AG04449 (cell line): ENCODE measurements at places on chromosomes 5 and 9.
A peak's percentile ranks its signal among the peaks of the same experiment; 100 is the strongest.

DNA sequence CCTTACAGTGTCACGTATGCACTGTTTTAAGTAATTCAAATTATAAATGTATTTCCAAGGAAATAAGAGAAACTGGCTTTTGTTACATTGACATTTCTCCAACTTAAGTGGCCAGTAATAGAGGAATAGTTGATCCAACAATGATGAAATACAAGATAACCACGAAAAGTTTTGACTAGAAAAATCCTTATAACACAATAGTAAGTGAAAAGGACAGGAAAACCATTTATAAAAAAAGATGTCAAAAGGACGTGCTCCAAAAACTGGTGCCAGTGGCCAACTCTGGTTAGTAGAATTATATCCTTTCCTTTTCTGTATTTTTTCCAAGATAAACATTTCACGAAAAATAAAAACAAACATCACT lies 210.9 kb downstream of the GAPVD1 start:
- no peak for DNase-seq

DNA sequence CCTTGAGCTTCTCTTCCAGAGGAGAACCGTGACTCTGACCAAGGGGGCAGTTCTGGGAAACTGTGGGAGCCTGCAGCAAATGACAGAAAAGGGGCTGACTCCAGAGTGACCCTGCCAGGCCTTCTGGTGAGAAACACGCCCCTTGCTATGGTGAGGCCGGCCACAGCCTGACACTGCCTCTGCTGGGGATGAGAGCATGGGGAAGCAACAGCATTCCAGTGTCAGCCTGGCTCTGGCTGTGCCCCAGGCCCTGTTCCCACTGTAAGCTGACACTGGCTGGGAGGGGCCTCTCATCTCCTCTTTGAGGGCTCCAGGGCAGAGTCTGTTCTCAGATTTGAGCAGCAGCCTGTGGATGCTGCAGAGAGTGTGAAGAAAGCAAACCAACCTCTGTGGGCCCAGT lies 180.0 kb upstream of the IL12B start:
- DNase-seq: peak; percentile 63

- no peak for DNase-seq
Observed at GRCh38 chr5:21688655-21689054, 1164.5 kb downstream of the CDH12 start.

GRCh38 chr5:1298723-1299510 lies 4.0 kb upstream of the TERT start:
- no peak for DNase-seq

DNA sequence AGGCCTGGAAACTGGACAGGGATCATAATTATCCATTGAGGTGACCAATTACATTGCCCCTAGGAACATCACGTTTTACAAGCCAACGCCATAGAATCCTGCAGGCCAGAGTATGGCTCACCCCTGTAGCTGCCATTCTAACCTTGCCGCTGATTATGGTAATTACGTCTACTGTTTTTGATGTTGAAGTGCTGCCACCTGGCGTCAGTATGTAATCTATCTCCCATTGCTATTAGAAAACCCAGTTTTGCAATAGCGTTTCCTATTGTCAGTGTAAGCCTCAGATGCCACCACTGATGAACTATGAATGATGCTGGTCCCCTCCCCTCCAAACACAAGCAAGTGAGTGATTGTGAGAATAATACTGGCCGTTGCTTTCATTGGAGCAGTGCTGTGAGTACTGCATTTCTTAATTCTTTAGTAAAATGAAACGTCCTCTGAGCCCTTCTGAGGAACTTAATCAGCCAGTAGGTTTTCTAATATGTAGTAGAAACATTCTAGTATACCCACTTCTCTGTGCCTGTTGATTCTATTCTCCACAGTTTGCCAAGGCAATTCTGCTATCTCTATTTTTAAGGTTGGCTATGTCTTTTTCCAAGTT lies 100.5 kb upstream of the NMUR2 start:
- no peak for DNase-seq

DNA sequence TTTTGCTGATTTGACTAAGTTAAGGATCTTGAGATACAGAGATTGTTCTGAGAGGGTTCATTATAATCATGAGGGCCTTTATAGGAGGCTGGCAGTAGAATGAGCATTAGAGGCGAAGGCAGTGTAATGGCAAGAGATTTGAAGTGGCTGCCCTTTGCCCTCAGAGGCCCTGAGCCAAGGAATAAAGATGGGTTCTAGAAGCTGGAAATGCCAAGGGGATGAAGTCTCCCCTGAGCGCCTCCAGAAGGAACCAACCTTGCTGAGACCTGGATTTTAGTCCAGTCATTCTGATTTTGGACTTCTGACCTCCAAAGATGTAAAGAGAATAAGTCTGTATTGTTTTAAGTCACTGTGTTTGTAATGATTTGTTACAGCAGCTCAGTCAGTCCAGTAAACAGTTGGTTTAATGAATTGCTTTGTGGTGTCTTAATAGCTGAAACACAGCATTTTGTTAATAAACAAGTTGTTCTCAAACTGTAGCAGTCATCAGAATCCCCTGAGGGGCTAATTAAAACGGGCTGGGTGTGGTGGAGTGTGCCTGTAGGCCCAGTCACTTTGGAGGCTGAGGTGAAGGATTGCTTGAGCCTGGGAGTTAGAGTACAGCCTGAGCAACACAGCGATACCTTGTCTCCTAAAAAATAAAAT lies 23.2 kb downstream of the GLRX start:
- DNase-seq: no peak

DNA sequence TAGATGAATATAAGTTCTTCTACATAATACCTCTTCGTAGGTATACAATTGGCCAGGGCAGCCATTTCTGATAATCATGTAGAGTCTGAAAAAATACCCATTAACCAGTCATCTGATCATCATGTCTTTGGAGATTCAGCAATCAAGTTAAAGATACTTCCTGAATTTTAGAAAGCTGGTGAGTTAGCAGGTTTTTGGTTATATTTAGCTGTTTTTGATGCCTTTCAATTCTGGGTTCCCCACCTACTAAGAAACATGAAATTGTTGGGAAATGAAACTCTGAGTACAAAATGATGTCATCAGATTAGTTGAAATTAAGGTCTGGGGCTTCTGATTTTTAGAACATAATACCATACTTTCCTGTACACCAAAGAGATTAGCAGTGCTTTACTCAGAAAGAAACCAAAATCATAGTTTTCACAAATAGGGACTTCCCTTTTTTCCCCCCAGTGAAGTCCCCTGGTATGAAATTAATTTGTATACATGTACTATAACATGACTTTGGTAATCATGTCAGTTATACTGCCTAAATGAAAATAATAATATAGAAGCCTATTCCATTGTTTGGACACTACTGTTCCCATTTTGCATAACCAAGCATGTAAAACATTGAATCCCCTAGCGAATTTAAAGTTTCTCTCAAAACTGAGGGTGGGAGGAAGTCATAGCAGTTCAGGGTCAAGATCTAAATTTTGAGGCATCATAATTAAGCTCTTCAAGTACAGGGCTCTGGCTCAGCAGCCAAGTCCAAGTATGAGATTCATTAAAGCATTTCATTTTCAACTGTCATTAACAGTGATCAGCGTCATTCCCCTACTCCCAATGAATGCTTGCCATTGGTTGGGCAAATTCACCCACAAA lies 17.9 kb downstream of the PRLR start:
- no peak for DNase-seq

- DNase-seq: no peak
Observed at GRCh38 chr5:77709340-77709739, 66.8 kb downstream of the TBCA start.

DNA sequence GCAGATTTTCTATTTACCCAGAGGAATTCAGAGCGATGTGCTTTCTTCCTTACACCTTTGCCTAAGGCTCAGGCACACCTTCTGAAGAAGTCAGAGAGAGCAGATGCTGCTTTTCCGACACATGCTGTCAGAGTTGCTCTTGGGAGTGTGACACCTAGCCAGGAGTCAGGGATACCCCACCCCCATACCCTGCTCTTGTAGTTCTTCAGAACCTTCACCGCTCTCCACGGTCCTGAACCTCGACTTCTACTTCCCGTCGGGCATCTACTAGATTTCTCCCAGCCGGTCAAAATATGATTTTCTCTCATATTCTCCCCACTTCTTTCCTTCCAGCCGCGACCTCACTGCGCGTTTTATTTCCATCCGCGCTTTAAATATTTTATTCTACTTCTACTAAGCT lies 1.7 kb downstream of the GRIN3A start:
- DNase-seq: no peak

GRCh38 chr5:119264186-119264585 lies 91.6 kb upstream of the TNFAIP8 start:
- DNase-seq: no peak

DNA sequence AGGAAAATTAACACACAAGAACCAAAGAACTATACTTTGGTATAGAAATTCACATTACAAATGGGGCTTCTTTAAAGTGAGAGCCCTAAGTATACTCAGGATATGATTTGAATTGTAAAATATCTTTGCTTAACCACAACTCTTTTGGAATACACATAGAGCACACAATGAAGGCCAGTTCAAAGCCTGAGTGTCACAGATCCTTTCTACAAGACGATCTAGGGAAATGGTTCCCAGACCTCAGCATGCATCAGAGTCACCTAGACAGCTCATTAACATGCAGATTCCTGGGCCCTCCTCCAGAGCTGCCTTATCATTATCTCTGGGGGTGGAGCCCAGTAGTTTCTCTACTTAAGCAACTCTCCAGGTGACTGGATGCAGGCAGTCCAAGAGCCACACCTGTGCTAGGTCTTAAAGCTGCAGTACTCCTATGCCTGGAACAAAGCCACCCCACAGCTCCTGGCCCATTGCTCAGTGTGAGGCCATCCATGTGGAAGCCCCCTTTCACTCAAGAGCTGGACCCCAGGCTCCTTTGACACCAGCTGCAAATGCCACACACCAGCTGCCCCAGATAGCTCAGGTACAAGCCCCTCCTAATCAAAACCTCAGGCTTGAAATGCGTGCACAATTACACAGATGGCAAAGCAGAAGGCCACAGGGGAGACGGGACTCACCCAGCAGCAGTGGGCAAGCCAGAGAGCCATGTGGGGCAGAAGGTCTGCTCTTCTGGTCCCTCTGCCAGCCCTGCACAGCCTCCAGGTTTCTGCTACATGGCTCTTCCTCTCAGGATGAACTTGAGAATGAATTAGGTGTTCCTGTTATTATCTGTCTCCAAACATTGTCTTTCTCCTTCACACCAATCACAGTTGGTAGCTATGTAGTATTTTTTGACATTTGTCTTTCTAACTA lies 106.1 kb downstream of the SH3TC2 start:
- no peak for DNase-seq

DNA sequence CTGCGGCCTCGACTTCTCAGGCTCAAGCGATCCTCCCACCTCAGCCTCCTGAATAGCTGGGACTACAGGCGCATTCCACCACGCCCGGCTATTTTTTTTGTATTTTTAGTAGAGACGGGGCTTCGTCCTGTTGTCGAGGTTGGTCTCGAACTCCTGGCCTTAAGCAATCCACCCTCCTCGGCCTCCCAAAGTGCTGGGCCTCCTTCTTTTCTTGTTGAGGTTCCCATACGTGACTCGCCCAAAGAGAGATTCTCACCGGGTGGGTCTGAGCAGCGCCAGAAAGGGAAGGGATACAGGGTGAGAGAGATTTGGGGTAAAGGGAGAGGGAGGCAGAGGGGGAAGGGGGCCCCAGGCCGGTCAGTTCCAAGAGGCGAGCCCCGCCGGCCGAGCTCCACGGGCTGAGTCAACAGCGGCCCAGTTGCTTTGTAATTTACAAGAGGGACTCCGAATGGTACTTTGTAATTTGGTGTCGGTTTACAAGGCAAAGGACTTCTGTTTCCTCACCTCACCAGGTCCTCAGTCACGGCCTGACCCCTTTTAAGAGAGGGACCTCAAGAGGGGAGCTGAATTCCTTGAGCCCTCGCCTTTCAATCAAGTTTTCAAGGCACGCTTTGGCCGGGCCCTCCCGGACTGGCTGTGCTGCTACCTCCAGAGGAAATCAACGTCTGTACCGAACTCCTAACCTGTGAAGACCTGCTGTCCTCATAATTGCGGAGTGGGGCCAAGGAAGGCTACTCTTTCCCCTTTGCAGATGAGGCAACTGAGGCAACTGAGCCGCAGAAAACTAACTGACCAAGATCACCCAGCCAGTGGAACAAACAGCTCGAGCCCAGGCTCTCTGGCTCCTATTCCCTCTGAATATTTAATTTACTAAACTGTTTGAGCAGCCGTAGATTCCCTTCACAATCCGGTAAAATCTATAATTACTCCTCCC lies 3.3 kb upstream of the DMRT2 start:
- no peak for DNase-seq

GRCh38 chr9:3244963-3245653 lies 280.7 kb downstream of the RFX3 start:
- no peak for DNase-seq

DNA sequence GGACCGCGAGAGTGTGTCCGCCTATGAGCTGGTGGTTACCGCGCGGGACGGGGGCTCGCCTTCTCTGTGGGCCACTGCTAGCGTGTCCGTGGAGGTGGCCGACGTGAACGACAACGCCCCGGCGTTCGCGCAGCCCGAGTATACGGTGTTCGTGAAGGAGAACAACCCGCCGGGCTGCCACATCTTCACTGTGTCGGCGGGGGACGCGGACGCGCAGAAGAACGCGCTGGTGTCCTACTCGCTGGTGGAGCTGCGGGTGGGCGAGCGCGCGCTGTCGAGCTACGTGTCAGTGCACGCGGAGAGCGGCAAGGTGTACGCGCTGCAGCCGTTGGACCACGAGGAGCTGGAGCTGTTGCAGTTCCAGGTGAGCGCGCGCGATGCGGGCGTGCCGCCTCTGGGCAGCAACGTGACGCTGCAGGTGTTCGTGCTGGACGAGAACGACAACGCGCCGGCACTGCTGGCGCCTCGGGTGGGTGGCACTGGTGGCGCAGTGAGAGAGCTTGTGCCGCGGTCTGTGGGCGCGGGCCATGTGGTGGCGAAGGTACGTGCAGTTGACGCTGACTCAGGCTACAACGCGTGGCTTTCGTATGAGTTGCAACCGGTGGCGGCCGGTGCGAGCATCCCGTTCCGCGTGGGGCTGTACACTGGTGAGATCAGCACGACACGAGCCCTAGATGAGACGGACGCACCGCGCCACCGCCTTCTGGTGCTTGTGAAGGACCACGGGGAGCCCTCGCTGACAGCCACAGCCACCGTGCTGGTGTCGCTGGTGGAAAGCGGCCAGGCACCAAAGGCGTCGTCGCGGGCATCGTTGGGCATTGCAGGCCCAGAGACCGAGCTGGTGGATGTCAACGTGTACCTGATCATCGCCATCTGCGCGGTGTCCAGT lies 1.8 kb downstream of the PCDHA7 start:
- DNase-seq: no peak

GRCh38 chr5:7888901-7889300 lies 20.0 kb downstream of the MTRR start:
- no peak for DNase-seq

GRCh38 chr9:17414986-17415385 lies 163.9 kb upstream of the SH3GL2 start:
- no peak for DNase-seq

GRCh38 chr9:130423272-130423671 lies 21.5 kb upstream of the ASS1 start:
- DNase-seq: no peak

- no peak for DNase-seq
Observed at GRCh38 chr9:35257986-35258659, 96.3 kb downstream of the UNC13B start.

- no peak for DNase-seq
Observed at GRCh38 chr9:107281184-107281583, 1.9 kb upstream of the RAD23B start.
